H7 (cell line): ENCODE measurements at places on chromosomes 6 and 20.

- DNase-seq, result no peak
Observed at GRCh38 chr6:52346503-52346902, 15.4 kb upstream of the PAQR8 start.

DNA sequence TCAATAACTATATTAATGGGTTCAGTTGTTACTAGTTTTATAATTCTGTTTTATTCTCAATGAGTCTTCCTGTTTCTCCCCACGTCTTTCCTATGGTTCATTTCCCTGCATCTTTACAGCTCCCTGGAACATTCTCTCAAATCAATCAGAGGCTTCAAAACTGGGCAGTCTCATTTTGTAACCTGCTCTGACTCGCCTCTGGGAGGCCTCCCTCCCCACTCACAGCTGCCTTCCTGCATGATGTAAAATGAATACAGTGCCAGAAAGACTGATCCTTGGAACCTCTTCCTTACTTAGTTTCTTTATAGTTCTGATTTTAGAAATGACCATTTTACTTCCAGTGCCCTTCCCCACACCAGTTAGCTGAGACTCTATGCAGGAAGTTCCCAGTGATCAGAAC lies 103.9 kb downstream of the ESR1 start:
- no peak for DNase-seq

- DNase-seq, result no peak
Observed at GRCh38 chr6:85677234-85677956, 34.7 kb upstream of the SYNCRIP start.

DNA sequence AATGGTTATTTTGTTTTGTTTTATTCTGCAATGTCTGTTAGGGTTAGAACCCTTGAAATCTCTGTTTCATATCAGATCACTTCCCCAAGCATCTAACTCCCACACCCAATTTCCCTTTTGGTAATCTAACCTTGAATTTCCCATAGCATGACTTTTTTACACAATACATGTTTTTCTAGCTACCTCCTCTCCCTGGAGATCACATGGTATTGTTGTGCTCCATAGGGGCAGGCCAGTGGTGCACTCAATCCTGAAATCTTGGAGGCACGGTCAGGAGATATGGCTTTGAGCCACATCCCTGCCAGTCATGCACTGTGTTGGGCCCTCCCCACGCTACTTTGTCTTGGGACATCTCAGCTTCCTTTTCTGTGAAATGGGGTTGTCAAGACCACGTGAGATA lies 36.7 kb upstream of the NNAT start:
- no peak for DNase-seq

DNA sequence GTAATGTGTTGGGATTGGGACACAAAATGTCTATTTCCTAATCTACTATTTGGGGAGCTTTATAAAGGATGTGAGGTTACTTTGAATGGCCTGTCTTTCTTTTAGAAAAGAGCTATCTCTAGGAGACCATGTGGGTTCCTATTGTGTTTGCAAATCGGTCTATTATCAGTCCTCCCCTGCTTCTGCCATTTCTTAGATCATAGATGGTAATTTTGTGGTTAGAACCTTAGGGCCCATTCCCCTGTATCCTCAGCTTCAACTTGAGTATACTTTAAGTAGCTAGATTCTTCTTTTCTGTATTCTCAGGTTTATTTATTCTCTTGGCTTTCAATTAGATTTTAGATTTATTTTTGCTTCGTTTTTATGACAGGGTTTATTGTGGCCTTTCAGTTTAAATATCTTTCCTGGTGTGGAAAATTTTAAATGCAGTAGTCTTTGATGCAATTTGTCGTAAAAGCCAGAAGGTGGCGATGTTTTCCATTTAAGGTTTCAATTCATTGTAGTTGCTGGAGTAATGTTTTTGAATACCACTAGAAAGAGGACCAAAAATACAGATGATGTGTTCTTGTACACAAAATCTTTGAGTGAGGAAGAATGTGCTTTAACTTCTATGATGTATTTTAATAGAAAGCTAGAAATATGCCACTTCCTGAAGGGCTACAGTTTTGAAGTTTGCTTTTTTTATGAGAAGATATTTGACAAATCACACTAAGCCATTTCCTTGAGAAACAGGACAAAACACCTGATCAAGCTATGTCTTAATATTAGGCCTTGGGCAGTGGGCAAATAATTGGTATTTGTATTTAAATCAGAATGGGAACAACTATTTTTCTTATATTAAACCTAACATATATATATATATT lies 20.3 kb downstream of the TBPL1 start:
- peak; percentile 26 for DNase-seq

DNA sequence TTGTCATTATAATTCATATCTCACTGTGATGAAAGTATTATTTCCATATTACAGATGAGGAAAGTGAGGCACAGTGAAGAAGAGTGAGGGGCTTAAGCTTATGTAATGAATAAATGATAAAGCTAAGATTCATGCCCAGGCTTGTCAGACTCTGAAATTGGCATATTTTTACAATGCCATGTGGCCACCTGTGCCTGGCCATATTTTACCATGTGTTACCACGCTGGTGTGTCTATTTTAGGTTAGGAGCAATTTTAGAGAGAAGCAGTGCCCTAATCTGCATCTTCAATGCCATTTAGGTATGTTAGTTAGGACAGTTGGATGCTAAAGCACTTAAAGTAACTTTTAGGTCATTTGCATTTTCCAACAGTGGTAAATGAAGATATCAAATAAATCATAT lies 188.0 kb upstream of the FLRT3 start:
- DNase-seq, result no peak

DNA sequence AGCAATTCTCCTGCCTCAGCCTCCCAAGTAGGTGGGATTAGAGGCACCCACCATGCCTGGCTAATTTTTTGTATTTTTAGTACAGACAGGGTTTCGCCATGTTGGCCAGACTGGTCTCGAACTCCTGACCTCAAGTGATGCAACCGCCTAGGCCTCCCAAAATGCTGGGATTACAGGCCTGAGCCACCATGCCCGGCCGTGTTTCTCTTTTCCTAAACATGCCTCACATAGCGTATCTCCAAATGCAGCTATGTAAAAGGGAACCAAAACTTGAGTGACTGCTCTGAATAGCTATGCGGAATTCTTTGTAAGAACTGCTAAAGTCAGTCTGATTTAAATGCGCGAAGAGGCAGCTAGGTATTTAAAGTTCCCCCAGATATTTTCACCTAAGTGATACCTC lies 20.5 kb downstream of the BPIFA2 start:
- no peak for DNase-seq

DNA sequence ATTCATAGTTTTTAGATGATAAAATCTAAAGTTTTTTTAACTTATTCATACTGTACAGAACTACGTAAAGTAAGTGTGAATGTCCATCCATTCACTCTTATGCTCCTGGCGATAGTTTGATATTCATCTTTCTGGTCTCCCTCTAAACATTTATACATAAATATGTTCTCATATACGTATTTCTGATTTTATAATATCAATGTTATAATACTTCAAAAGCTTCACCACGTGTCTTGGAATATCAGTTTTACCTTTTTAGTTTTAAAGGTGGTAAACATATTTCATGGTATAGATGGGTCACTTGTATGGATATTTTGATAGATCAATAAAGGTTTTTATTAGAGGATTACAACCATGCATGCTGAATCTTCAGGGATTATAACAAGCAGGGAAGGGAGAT lies 10.3 kb upstream of the RHAG start:
- DNase-seq, result no peak

DNA sequence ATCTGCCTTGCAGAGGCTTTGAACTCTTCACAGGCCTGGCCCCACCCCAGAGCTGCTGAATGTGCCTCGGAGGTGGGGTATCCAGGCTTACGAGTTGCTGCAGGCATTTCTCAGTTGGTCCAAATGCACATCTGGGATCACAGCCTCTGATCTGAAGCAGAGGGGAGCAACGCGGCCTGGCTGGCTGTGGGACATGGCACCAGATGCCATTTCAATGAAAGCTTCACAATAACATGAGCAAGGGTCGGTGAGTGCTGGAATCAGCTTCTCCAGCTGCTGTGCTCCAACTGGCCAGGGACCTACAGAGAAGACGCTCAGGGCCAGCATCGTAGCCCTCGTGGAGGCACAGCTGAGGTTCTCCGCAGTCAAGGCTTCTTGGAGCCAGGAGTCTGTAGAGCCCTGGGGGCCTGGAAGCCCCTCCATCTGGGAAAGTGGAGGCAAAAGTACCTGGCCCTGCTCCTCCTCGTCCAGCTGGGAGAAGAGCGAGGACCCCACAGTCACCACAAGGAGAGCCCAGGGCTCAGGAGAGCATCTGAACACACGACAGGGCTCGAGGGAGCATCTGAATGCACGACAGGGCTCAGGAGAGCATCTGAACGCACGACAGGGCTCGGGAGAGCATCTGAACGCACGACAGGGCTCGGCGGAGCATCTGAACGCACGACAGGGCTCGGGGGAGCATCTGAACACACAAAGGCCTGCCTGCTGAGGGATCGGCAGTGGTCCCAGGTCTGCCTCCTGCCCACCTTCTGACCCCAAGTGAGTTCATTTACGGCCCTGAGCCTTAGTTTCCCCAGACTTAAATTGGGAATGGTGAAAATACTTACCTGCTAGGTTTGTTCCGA lies 165.2 kb downstream of the DLL1 start:
- DNase-seq, result no peak

- peak; percentile 55 for DNase-seq
Observed at GRCh38 chr6:34506718-34507117, 40.8 kb downstream of the PACSIN1 start.

DNA sequence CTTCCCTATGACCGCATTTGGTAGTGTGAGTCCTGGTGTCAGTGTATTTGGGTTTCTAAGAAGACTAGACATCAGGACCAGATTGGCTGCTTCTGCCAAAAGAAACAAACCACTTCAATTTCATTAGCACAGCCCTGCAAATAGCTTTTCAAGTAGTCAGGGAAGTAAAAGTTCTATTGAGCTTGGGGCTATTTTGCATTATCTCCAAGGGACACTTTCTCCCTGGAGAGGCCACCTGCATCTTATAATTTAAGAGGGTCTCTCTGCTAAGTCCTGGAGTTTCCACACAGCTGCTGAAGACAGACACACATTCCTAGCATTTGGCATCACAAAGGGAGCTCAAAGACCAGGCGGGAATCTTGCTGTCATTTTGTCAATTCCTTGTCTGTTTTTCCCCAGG lies 141.2 kb downstream of the BMP2 start:
- DNase-seq, result peak; percentile 28

GRCh38 chr6:81769824-81770223 lies 17.3 kb upstream of the TENT5A start:
- no peak for DNase-seq

DNA sequence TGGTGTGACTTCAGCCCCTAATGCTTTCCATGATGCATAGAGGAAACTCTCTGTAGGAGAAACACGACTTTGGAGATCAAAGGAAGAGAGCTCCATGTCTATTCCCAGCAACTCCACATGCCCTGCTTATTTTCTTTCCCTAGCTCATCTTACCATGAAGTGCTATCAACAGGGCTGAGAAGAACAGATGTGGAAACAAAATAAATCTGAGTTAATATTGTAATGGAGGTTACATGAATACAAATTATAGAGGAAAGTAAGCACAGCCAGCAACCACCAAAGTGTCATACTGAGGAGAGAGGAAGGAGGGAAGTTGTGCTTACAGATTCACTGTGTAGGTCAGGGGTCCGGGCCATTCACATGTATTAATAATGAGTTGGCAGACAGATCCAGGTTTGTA lies 157.5 kb downstream of the RFPL4B start:
- no peak for DNase-seq

DNA sequence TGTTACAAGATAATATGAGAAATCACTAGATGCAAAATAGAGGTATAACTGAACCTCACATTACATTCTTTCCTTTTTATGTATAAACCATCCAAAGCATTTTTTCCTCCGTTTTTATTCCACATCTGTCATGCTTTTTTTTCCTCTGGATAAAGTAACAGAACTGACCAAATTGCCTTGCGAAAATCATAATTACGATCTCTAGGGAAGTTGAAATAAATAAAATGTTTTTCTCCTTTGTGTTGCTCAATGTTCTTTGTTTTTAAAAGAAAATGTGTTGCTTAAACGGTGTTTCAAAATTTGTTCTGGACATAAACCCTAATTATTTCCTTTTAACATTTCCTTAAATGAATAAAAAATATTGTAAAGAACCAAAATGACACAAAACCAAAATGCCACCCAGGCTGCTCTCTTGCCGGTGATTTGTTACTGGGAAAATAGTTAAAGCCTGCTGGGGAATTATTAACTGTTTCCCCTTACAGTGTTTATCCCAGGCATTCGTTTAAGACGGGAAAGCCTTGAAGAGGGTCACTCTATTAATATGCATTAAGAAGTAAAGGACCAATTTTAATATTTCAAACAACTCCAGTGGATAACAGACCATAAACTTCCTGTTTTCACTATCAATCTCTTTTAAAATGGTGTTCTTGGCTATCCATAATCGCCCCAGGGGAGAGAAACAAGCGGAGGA lies 1.7 kb upstream of the ADGRB3 start:
- DNase-seq, result no peak

- DNase-seq, result no peak
Observed at GRCh38 chr20:24033151-24033550, 44.6 kb upstream of the GGTLC1 start.

DNA sequence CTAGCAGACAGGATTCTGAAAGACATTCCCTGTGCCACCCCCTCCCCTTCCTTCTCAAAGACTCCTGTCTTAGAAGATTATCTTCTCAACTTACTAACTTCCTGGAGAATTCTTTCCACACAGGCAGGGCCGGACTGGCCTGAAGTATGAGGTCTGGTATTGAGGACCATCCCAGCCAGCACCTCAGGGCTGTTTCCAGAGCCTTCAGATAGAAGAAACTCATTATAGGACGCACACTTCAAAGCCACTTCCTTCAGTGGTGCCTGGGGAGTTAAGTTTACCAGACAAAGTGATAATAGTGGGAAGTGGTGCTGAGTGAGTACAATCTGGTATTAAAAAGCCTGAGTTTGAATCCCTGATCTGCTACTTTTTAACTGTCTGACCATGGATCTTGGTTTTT lies 15.6 kb downstream of the KCNS1 start:
- DNase-seq, result no peak

DNA sequence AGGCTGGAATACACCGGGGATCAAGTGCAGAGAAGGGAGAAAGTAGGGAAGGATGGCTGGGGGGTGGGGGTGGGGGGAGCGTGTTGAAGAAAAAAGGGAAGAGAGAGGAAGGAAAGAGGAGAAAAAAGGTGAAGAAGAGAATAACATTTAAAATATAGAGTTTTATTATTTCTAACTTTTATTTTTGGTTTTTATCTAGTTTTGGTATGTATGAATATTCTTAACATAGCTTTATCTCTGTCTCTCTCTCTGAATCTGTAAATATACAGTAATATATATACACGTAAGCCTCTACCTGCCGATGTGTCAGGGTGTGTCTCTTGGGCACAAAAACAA lies 30.0 kb downstream of the HLA-F start:
- no peak for DNase-seq

- DNase-seq, result no peak
Observed at GRCh38 chr20:364905-365794, 15.4 kb upstream of the TRIB3 start.

GRCh38 chr20:36243726-36244125 lies 7.4 kb downstream of the AAR2 start:
- DNase-seq, result no peak

DNA sequence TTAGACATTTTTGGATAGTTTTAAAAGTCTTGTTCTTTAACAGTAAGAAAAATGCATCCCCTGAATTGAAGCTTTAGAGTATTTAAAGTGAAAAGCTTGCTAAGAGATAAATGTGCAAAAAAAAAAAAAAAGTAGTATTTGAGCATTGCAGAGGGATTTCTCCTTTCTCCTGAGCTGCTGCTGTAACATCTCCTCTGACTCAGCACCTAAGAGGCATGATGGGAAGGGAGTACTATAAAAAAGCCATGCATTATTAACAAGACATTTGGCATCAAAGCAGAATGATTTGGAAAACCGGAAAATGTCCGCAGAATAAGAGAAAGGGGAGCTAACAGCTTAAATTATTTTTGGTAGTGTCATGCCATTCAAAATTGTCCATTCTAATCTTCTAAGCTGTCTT lies 27.9 kb downstream of the B4GALT5 start:
- DNase-seq, result no peak
